ENCODE measurements at places on chromosomes 2 and 18. TPM values are rescaled to one million over a fixed set of nuclear protein-coding genes. Genes with fewer than 3 reads are reported as not detected.

GRCh38 chr2:48080534-48081316 lies 174.4 kb upstream of the FBXO11 start:
- no peak for DNase-seq

DNA sequence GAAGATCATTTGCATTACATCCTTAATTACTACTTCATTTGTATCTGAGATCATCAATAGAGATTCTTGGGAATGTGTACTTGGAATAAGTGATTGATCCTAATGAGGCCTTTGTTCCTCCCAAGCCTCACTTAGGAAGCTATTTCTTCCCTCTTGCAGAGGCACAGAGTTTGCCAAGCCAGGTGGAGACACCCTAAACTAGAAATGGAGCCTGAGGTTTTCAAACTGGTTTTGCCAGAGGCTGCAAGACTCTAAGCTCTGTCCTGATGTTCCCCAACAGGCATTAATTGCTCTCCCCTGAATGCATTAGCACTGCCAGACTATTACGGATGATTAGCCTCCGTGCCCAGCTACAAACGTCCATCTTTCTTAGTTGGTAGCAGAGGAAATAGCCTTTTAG lies 125.2 kb upstream of the LGALSL start:
- DNase-seq, result no peak

DNA sequence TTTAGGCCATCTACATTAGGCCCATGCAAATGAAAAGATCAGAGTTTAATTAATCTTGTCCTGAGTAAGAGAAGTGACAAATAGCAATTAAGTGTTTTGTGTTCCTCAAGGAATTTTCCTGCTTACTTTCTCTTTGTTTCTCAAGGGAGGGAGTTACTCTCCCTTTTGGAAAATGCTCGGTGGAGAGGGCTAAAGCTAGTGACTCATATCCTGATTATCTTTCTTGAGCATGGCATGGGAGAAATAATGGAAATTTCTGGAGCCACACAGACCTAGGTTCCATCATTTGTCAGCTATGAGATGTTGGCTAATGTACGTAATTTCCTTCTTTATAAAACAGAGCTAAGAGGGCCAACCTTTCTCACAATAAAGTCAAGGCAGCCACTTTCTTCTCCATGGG lies 177.1 kb downstream of the ETAA1 start:
- no peak for DNase-seq

Gene SULT1C4
- 5.9 TPM for total RNA-seq

DNA sequence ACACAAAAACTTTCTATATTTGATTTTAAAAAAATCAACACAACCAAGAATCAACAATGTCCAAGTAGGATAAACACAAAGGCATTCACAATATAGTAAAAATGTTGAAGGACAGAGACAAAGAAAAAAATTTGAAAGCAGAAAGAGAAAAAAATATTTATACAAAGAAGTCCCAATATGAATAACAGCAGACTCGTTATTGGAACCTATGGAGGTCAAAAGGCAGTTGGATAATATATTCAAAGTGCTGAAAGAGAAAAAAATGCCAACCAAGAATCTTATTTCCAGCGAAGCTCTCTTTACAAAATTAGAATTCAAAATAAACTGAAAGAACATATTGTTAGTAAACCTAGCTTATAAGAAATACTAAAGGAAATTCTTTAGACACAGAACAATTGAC lies 859.5 kb downstream of the LRP1B start:
- no peak for DNase-seq

Gene LDLRAD4
- total RNA-seq, result 94.3 TPM

- no peak for DNase-seq
These were observed 27.0 kb downstream of the MFSD6 start for GRCh38 chr2:190435031-190435670.

DNA sequence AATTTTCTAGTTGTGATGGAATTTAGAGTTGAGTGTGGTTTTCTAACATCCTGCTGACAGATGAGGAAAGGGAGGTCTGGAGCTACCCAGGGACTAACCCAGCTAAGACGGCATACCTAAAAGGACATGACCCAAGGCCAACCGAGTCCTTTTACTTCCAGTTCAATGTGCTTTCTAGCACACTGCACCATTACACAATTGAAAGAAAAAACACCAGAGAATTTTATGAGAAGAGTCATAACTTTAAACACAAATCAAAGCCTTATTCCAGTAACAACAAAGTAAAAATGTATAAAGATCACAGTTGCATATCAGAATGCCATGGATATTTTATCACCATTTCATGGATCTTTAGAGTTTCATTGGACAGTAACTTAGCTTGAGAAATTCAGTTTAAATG lies 480.3 kb downstream of the MEIS1 start:
- no peak for DNase-seq

- DNase-seq, result no peak
These were observed 99.0 kb downstream of the L3MBTL4 start for GRCh38 chr18:6315517-6316331.

Gene VWA3B
- total RNA-seq, result not detected

Gene FAM110C
- total RNA-seq, result 1.6 TPM

- no peak for DNase-seq
These were observed 46.7 kb downstream of the DAPL1 start for GRCh38 chr2:158841850-158842249.

DNA sequence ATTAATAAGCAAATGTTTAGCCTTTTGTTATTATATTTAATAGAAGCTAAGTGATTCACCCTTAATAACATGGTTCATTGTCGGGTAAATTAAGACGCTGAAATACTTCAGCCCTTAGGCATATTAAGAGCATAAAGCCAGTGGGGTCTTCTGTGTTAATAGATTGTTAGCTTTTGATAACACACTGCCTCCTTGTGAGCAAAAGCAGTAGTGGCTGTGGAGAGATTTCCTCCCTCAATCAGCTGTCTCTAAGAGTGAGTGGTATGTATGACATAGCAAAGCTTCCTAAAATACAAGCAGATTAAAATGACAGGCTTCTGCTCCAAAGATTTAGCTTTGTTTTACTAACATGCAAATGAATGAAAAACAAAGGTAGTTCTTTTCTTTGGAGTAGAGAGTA lies 143.7 kb upstream of the SYT4 start:
- no peak for DNase-seq

Gene TBR1
- 0.33 TPM for total RNA-seq

DNA sequence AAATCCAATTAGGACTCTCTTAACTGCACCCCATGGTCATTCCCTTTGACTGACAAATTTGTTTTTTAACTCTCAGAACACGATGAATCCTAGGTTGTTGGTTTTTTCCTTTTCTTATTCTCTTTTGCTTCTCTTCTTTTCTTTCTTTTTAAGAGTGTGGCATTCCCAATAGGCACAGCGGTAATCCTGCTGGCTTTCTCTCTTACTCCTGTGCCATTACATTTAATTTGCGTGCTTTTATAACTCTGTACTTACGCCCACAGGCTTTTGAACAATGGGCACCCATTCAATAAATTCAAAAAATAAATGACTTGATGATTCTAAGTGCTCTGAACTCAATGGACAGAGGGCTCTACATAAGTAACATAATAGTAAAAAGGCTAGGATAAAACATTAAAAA lies 189.0 kb upstream of the SMAD7 start:
- DNase-seq, result no peak

DNA sequence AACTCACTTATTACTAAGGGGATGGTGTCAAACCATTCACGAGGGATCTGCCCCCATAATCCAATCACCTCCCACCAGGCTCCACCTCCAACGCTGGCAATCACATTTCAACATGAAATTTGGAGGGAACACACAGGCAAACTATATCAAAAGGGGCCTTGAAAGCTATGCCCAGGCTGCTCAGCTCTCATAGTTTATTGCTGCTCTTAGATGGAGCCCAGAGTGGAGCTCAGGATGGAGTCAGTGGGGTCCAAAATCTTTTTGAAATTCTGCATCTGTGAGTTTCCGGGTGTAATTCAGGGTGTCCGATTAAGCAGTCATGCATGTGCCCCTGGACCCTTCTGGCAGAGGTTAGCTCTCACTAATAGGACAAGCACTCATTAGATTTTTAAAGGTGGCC lies 24.3 kb downstream of the RHOB start:
- no peak for DNase-seq

DNA sequence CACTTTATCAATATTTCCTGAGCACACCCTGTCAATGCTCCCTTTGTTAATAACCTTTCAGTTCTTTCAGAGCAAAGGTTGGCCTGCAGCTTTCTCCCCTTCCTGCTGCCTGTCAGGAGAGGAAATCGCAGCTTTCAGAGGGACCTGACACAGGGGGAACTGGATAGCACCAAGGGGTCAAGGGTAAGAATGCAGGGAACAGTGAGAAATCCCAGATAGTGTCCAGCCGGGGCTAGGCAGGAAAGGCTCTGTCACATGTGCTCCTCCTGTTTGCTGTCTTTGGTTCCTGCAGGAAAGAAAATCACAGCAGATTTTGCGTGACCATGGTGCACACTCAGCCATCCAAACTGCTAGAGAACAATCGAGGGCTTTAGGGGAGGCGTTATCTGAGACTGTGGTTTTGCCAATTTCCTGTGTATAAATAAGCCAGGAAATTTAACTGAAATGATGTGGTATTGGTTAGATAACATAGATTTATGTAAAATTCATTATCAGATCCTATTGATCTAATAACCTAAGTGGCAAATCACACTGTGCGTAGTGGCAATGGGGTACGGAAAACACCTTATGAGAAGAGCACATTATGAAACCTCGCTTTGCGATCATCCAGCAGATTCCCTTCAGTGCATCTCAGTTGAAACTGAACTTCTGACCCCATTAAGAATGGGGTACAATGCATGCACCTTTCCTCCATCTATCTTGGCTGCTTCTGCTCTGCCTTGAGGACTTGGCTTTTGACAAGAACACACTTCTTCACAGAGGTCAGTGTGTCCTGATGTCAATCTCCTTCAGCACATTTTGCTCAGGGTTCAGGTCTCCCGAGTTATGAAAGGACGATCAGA lies 178.0 kb downstream of the ICOS start:
- DNase-seq, result no peak

DNA sequence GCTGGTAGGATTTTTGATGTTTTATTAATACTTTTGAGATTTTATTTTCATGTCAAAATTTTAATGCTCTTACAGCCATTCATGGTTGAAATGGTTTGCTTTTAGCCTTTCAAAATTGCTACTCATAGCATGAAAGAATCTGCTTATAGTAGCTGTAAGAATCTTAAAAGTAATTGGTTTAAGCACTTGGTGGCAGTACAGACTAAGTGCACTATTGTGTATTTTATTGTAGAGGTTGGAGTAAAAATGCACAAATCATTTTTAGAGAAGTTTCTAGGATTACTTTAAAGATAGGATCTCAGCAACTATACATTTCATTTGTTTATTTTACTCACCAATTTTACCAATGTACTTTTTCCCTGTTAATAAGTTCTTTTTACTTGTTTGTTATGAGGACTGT lies 205.8 kb downstream of the SPAG16 start:
- no peak for DNase-seq

Gene VWC2L
- total RNA-seq, result not detected

Gene THSD7B
- total RNA-seq, result 3.3 TPM

DNA sequence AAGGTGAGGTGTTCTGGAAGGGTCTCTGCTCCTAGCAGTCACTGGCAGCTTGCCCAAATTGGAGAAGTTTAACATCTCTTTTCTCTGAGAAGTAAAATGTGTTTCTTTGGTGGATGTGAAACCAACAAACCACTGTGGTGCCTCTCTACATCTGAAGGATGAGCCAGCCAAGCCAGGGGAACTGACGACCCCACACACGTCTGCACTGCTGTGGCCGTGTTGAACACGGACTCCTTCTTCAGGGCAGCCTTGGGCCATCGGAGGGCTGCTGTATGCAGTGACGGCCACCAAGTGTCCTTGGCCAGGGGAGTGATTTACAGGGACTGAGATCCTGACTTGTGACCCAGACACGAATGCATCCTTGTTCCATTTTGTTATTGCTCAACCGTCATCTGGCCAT lies 207.8 kb downstream of the ACKR3 start:
- no peak for DNase-seq

Gene NPPC
- 0.66 TPM for total RNA-seq

DNA sequence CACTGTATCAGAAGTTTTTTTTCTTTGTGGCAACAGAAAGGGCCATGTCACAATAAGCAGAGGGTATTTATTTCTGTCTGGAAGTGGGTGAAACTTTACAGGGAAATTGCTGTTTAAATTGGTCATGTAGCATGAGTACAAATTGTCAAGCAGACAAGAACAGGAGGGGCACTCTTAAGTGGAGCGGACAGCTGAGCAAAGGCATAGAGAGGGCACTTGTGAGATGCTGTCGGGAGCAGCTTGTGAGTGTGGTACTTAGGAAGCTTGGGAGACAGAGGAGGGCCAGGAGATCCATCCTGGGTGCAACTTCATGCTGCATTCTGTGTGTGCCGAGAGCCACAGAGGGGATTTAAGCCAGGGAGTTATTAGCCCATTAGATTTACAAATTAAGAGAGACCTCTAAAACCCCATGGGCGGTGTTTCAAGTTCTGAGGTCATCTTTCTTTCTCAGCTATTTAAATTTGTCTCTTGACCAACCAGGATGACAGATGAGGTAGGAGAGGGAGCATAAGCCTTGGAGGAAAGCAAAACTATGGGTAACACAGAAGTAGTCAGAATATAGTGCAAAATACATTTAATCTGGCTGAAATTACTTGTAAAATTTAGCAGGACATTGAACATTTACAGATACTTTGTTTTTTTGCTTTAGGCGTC lies 30.4 kb downstream of the INPP4A start:
- DNase-seq, result no peak

- DNase-seq, result no peak
These were observed 83.9 kb downstream of the ARHGEF4 start for GRCh38 chr2:130920415-130921163.

GRCh38 chr2:234963773-234964615 lies 12.2 kb downstream of the SH3BP4 start:
- DNase-seq, result peak; percentile 50

Gene ITSN2
- 43.4 TPM for total RNA-seq

Gene CD207
- 0.33 TPM for total RNA-seq

Gene KCNJ13
- total RNA-seq, result not detected

Gene IL1RN
- total RNA-seq, result 1.6 TPM

GRCh38 chr2:161381546-161381945 lies 34.6 kb upstream of the TBR1 start:
- no peak for DNase-seq

GRCh38 chr2:233060980-233061590 lies 943 bp downstream of the INPP5D start:
- DNase-seq, result no peak

Gene RAD51AP2
- under 0.01 TPM for total RNA-seq

Data from breast epithelium (tissue), 4 donors.